Stimulated activated naive CD8-positive, alpha-beta T cell treated with anti-CD3 and anti-CD28 coated beads, Interleukin-15, Interleukin-2, amounts not matched to agents 100 U/mL and 50 U/mL, for 24 hours (primary cell): ENCODE measurements at places on chromosomes 3 and 15.

DNA sequence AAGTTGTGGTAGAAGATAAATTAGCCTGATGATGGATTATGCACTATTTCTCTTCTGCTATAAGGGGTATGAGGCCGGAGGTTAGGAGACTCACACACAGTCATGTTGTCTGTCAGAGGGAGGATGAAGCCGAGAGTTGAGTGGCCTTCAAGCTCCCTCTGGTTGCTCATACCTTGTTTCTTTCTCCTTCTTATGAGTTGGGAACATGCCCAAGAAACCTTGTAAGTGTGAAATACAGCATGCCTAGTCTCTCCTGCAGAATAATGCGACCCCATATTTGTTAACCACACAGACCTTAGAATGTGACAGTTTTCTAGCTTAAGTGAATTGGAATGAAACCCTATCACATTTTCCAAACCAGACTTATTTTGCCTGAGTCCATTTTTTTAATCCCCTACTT is 366.7 kb downstream of the PTPRG start:
- no peak for DNase-seq

DNA sequence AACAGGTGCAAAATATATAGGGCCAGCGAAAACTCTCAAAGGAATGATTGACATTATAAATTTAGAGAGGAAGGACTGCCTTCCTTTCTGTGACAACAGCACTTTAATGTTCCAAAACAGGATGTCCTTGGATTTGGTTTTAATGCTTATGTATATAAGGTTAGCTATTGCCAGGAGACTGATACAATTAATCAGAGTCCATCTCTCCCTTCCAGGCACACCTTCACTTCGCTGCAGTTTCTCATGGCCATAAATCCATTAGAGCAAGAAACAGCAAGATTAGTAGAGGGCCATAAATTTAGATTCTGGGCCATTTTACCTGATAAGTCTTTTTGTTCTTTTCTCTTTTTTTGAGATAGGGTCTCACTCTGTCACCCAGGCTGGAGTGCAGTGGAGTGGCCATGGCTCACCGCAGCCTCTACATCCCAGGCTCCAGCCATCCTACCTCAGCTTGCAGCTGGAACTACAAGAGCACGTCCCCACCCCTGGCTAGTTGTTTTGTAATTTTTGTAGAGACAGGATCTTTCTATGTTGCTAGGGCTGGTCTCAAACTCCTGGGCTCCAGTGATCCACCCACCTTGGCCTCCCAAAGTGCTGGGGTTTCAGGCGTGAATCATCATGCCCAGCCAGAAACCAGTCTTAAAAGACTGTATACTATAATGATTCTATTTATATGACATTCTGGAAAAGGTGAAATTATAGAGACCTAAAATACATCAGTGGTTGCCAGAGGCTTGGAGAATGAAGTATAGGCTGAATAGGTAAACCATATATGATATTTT is 15.7 kb upstream of the TFRC start:
- DNase-seq: no peak

- DNase-seq: no peak
Measured at GRCh38 chr3:46882377-46883053, 5.0 kb downstream of the PTH1R start.

DNA sequence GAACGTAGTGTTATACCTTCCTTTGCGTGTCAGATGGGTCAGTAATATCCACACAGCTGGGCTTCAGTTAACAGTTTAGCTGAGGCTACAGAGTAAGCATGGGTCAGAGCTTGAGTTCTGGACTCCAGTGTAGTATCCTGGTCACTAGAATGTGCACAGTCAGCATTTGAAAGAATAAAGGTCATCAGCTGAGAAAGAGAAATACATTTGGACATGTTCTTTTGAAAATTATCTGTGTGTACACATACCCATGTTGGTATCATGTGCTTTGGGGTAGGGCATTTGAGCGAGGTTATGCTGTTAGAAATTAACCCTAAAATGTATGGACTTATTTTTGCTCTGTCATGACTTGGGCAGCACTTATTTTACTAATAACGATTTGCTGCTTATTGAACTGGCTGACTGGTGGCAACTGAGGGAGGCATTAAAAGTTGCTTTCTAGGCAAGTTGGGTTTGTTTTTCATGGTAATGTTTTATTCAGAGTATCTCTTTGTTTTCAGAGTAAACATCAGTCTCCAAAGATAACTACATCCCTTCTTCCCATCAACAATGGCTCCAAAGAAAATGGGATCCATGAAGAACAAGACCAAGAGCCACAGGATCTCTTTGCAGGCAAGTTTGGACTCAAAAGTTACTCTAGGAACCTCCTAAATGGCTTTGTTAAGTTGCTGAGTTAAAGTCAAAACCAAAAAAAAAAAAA is 16.4 kb downstream of the SNX1 start:
- DNase-seq: no peak

DNA sequence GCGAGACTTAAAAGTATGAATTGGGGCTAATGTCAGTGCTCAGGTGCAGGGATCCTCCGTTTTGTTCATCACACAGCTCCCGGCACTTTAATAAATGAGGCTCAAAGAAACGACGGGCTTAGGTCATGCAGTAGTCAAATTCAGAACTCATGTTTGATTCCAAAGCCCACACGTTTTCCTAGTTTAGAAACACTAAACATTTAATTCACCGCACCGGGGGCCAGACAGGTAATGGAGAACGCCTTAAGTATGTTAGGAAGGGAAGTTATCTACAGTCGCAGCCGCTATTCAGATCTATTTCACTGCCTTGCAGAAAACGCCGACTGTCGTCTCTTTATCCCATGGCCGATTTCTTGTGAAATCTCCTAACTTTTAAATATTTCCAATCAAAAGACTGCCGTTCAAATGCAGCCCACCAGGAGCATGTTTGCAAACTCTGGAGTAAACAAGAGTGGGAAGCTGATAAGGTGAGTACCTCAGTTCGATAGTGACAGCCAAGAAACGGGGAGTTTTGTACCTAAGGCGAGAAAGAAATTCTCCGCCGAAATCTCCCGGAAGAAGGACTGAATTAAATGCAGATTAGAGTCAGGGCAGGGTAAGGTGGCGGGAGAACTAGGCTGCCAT is 569 bp downstream of the HIGD2B start:
- no peak for DNase-seq

- no peak for DNase-seq
Measured at GRCh38 chr3:127442506-127442905, 148.0 kb downstream of the TPRA1 start.

DNA sequence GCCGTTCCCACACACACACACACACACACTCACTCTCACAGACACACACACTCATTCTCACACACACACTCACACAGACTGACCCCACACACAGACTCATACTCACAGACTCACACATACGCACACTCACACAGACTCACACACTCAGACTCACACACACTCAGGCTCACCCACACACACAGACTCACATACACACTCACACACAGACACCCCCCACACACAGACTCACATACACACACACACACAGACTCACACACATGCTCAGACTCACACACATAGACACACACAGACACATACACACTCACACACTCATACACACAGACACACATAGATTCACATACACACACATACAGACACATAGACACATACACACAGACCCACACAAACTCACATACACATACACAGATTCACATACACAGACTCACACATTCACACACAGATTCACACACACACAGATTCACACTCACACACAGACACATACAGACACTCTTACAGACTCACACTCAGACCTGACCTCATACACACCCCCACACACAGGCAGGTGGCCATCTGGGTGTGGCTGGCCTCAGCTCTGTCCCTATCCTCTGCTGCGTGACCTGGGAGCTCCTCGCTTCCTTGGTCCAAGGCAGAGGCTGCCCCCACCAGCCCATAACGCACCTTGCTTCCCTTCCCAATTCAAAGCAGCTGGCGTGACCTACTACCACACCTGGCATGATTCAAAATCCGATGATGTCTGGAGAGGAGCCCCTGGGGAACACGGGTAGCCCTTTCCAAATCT is 1.9 kb downstream of the C3orf22 start:
- no peak for DNase-seq

DNA sequence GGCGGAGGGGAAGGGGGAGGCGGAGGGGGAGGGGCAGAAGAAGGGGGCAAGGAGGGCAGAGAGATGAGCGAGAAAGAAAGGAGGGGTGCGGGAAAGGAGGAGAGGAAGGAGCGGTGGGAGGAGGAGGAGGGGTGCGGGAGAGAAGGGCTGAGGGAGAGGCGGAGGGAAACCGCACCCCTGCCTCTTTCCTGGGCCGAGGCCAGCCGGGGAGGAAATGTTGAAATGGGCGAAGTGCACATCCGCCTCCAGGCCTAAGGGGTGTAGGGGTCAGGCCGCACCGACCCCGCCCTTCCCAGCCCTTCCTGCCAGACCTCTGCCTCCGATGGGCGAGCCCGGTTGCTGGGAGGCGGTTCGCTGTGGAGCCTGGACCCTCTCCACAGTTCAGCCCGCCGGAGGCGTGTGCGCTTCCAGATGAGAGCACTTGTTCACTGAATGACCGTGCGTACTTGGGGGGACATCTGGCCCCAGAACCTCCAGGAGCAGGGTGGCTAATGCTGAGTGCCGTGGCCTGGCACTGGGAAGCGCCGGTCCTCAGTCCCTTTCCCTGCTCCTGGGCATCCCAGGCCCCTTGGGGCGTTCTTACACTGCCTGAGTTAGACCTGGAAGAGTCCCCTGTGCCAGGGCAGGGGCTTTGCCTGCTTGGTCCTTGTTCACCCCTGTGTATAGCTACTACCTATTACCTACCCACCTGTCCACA is 110.3 kb upstream of the KLF13 start:
- peak; percentile 60 for DNase-seq

DNA sequence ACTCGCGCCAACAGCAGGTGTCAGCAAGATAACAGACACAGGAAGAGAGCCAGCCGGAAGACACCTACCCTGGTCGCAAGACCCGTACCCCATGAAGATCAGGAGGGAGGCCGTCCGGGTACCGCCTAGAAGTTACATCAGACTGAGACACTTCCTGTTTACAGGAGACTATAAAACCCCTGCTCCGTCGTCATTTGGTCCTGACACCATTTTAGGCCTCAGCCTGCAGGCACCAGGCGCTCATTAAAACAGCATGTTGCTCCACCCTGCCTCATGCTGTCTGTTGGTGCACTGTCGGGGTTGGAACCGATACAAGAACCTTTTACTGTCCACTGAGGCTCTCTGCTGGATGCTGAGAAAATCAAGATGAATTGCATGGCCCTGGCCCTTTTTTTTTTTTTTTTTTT is 15.6 kb upstream of the PRTG start:
- no peak for DNase-seq

GRCh38 chr15:89178307-89178977 is 42.9 kb downstream of the RLBP1 start:
- DNase-seq: no peak

DNA sequence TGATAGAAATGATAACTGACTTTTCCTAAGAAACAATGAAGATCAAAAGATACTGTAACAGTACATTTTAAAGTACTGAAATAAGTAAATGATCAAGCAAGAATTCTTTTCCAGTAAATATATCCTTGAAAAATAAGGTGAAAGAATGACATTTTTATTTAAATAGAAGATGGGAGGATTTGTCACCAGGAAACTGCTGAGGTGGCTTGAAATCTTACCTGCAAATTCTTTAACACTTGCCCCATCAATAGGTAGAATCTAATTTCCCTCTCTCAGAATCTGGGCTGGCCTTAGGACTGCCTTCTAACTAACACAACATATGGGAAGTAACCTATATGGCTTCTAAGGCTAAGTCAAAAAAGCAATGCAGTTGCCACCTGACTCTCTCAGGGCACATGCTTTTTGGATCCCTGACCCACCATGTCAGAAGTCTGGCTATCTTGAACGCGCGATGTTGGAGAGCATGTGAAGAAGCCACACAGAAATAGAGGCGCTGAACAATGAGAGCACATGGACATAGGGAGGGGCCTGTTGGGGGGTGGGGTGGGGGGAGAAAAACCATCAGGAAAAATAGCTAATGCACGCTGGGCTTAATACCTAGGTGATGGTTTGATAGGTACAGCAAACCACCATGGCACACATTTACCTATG is 11.5 kb downstream of the ACSBG1 start:
- DNase-seq: no peak

DNA sequence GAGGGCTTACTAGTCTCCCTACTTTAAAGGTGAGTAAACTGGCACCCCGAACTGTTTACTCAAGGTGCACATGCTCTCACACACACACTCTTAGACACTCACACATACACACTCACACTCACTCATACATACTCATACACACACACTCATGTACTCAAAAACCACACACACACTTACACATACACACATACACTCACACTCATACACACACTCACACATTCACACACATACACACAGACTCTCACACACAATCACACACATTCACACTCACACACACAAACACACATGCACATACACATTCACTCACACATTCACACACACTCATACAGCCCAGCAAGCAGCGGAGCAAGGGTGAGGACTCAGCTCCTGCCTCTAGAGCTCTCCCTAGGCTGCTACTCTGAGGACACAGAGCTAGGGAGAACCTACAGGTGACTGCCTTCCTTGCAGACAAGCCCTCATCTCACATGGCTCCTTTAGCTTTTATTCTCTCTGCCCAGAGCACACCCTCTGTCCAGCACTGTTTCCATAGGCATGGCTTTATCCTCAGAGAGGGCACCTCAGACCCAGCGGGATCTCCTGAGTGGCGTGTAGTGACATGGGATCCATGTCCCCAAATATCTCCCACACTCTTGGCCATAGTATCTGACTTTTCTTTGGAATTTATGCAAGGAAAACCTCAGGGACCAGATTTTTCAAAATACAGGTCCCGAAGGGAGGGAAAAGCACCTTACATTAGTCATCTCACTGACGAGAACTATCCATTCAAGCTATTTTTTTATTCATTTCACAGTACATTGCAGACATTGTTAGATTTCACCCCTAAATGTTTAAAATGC is 26.2 kb upstream of the ATG7 start:
- no peak for DNase-seq

DNA sequence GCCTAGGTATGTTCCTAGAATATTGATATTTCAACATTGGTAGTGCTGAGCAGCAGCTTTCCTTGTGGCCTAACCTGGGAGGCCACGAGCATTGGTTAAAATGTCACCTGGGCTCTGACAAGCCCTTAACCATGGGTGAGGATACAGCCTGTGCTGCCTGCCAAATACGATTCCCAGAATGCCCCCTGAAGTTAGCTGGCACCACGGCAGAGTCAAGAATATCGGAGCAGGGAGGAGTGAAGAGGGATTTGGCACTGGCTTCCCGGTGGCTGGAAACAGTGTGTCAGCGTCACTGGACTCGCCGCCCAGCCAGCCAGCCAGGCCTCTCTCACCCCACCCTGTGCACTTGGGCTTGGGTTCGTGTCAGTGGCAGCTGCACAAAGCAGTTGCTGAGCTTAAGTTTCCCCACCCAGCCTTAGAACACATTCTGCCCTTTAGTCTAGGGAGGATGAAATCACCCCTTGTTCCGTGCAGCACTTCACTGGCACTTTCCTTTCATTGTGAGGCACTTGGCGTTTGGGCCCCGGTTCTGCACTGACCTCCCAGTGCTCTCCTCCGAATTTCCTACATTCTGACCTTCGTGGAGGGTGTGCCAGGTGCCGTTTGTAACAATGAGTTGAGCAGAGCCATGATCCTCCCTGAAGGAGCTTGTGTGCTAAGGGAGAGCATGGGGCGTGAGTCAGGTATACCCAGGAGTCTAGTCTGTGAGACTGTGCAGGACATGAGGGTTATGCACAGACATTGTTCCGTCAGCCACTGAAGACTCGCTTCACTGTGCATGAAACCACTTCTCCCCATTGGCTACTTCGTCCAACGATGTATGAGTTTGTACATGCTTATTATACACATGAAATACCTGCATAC is 152.8 kb upstream of the BHLHE40 start:
- DNase-seq: peak; percentile 37

GRCh38 chr3:172595664-172596393 is 72.6 kb upstream of the TNFSF10 start:
- DNase-seq: peak; percentile 27
